ENCODE measurements at places on chromosomes 6 and 20.
A peak's percentile ranks its signal among the peaks of the same experiment; 100 is the strongest.

- no peak for DNase-seq
Observed at GRCh38 chr6:13212538-13212937, 115.8 kb downstream of the TBC1D7 start.

DNA sequence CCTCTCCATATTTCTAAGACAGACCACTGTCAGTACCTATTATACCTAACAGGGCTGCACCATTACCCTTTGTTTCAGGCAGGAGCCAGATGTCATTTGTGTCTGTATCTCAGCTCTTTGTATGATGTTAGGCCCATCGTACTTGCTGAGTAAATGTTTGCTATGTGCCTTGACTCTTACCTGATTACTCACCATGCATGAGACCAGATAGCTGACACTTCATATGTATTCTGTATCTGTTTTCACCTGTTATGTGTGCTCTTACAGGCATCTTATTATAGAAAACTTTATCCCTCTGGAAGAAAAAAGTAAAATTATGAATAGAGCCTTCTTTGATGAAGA lies 31.7 kb upstream of the ASXL1 start:
- no peak for DNase-seq

DNA sequence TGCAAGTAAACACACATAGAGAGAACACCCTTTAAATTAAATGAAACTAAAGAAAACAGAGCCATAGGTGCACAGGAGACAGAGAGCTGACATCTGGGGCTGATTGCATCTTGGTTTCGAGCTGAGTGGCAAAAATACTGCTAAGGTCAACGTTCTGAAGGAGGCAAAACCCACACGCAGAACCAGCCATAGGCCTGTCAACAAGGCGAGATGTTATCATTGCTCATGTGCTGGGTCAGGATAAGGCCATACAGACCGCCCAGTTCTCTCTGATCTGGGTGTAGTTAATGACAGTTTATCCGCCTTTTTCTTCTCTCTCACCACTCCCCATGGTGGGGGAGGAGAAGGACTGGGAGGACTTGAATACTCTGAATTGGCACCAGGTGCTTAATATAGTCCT lies 4.5 kb upstream of the FAM110A start:
- no peak for DNase-seq

DNA sequence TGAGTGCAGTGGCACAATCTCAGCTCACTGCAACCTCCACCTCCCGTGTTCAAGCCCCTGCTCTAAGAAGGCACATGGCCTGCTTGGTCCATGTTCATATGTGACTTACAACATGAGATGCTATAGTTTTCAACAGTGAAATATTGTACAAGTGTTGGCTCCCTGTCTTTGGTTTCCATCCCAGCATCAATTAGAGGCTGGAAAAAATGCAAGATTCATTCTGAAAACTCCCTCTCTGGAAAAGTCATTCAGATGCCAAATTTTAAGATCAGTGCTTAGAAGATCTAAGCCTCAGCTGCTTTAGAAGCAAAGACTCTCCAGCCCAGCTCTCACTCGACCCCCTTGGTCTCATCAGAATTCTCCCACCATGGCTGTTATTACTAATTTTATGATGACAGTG lies 398.9 kb downstream of the KIF16B start:
- no peak for DNase-seq

DNA sequence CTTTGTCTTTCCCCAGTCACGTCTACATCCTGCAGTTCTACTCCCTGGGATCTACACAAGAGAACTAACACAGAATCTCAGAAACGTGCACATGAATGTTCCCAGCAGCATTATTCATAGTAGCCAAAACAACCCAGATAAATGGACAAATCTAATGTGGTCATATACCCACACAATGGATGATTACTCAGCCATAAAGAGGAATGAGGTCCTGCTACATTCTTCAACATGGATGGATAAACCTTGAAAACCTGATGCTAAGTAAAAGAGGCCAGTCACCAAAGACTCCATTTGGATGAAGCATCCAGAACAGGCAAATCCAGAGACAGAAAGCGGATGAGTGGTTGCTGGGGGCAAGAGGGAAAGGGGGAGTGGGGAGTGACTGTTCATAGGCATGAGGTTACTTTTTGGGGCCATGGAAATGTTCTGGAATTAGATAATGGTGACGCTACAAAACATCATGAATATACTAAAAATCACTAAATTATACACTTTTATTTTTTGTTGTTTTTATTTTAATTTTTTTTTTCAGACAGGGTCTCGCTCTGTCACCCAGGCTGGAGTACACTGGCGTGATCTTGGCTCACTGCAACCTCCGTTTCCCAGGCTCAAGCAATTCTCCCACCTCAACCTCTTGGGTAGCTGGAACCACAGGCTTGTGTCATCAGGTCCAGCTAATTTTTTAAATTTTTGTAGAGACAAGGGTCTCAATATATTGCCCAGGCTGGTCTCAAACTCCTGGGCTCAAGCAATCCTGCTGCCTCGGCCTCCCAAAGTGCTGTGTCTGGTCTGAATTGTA lies 50.8 kb upstream of the DSN1 start:
- DNase-seq = no peak

GRCh38 chr6:33000055-33000454 lies 9.3 kb downstream of the HLA-DOA start:
- DNase-seq = peak; percentile 66

DNA sequence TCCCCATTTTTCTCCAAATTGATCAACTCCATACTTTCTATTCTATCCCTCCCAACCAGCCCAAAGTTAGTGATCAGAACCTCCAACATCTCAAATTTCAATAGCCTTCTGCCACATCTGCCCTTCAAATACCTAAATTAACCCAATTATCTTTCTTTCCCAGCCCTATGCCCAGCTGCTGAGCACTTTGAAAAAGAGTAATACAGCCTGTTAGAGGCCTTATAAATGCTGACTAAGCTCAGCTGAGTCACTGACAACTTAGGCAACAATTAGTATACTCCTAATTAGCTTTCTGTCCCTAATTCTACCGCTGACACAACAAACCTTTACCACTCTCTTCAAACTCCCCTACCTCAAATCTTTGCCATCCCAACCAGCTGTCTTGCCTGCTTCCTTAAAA lies 23.5 kb downstream of the RUNX2 start:
- DNase-seq = no peak

DNA sequence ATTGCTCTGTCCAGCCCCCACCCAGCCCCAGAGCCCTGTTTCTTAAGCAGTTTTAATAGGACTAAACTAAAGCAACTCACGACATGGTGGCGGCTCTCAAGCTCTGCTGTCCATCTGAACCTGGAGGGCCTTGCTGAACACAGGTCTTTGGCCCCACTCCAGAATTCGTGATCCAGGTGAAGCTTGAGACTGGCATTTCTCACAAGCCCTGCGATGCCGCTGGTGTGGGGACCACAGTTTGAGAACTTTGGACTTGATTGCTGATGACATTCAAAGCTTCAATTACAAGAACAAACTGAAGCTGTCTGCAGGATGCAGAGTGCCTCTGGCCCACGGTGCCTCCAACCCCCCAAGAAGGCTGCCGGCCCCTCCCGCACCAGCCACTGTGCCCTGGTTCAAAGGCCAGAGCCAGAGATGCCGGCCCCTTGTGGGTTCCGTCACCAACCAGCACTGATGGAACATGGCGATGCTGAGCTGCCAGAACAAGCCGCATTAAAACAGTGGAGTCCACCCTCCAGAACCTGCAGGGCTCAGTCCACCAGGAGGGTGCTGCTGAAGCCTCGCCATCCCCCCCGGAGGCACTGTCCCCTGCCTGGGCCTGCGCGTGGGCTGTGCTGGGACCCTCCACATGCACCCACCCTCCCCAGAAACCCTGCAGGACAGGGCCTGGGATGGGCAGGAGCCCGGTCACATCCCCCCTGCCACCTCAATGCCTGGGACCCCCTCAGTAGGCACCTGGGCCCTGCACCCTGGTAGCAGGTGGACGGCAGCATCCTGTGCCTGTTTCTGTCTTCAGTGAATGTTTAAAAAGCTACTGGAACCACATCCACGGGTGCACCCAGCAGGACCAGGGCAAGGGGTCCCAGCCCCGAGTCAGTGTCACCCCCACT lies 101.1 kb downstream of the PSMB1 start:
- no peak for DNase-seq

DNA sequence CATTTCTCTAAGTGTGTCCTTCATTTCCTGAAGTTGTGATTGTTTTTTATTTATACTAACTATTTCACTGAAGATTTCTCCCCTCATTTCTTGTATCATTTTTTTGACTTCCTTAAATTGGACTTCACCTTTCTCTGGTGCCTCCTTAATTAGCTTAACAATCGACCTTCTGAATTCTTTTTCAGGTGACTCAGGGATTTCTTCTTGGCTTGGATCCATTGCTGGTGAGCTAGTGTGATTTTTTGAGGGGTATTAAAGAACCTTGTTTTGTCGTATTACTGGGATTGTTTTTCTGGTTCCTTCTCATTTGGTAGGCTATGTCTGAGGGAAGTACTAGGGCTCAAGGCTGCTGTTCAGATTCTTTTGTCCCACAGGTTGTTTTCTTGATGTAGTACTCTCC lies 92.8 kb downstream of the ESR1 start:
- DNase-seq = no peak

- DNase-seq = no peak
Observed at GRCh38 chr6:157125531-157125930, 197.8 kb downstream of the TMEM242 start.

GRCh38 chr6:132275066-132275970 lies 126.0 kb downstream of the MOXD1 start:
- no peak for DNase-seq

DNA sequence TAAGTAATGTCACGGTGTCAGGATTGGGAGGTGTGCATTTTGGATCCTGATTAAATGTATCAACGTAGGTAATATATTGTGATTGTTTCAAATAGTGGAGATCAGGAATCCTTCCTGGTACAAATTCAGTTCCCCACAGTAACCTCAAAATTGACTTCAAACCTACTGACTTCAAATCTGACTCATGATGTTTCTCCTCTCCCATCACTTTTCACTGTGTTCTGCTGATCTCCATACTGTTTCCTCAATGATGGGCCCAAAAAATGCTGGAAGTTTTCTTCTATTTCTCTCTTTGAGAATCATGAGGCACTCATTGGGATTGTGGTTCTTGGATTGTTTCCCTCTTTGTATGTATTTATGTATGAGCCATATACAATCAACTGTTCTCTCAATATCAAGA lies 35.9 kb downstream of the LAMA2 start:
- DNase-seq = no peak

DNA sequence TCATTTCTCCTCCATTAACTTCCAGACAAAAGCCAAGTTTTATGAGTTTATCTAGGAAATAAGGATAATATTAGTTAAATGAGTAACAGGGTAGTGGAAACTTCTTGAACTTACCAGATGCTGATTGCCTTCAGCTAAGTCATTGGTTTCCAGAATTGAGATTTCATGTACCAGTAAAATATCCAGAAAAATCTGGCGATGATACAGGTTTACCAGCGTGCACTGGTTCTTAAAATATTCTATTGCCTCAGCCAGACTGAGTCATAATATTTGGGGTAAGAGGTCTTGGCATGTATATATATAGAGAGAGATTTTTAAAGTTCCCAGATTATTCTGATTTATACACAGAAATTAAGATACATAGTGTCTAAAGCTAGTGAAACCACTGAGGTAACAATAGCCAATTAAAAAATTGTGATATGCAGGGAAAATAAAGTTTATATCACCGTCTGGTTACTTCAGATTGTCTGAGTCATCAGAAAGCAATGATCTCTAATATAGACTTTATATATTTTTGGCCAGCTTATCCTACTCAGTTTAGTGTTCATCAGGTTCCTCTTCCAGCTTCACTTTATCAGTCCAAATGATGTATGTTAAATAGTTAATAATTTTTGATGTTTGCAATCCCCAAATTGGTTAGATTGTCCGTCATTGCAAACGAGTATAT lies 39.5 kb upstream of the SDHAF4 start:
- no peak for DNase-seq

DNA sequence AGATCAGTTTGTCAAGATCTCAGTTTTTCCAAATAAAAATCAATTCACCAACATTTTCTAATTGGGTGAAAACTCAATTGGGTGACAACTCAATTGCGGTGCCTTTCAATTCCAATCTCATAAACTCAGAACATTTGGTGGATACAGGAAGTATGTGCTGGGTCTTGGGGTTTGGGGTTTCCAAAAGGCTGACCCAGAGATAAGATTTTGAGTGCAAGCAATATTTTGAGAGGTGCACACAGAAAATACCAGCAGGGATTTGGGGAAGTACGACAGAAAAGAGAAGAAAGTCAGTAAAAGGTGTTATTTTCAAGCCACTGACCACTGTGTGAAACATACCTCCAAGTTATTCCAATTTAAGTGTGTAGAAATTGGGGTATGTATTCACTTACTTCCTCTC lies 258.0 kb downstream of the PHACTR1 start:
- DNase-seq = no peak

Measured in HCT116 (cell line).